ENCODE measurements at places on chromosomes 7 and 10.

- no peak for DNase-seq
Measured at GRCh38 chr10:70546584-70546983, 56.0 kb downstream of the PRF1 start.

DNA sequence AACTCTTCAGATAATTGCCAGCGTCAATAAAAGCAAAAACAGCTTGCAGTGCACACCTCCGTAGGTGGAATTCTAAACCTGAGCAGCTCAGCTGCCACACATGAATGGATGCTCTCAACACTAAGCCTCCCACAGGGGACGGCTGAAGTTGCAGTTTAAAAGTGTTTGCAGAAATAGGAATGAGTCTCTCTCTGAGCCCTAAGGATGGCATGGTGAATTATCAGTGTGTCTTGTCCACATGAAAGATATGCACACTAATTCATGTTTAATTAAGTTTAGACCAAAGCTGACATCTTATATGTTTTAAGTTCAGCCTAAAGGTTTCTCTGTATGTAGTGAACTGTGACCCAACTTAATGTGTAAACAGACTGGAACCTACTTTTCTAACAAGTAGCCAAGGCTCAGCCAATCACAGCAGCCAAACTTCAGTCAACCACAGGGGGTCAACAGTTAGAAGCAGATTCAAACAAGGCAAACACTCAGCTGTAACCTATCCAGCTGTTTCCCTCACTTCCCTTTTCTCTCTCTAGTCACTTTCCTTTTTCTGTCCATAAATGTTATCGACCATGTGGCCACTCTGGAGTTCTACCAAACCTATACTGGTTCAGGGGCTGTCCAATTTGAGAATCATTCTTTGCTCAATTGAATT lies 38.1 kb downstream of the CTTNBP2 start:
- no peak for DNase-seq

DNA sequence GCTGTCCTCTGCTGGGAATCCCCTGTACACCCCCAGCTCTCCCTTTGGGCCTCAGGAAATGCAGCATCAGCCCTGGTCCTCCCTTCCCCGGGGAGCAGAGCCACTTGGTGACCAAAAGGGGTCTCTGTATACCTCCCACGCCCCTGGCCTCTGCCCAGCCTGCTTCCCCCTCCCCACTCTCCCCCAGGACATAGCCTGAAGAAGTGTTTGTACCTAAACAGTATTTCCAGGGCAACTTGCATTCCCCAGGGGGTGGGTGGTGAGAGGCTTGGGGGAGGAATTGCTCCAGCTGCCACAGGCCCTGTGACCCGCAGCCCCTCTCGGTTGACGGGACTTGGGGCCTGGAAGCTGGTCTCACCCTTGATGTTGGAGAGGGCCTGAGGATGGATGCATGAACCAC lies 39.3 kb downstream of the TMEM270 start:
- no peak for DNase-seq

DNA sequence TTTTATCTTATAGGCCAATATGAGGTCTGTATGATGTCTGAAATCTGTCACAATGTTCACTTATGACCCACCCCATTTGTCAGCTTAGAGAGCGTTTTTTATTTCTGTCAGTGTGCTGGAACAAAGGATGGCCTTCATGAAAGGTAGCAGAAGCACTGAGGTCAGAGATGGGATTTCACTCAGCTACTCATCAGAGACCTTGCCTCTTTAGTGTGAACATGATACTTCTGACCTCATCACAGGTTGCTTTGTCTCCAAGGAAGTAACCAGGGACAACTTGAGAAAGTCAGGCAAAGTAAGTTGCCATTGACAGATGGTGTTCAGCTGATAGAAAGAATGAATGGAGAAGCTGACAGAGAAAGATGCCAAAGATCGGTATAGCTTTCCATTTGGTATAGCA lies 16.3 kb downstream of the YAE1 start:
- no peak for DNase-seq

DNA sequence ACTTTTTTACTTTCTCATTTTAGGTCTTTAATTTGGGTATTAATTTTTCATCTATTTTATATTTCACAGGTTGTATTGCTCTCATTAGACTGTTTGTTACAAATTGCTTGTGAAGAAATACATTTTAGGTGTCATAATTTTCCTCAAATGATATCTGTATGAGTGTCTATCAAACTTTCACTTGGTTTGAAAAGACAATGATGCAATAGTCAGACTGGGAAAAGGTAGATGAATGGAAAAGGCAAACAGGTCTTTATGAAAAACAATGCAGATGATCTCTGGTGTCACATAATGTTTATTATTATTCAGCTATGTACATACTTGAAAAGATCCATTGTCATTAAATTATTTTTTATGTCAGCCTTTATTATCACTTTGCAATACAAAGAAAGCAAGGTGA lies 80.2 kb downstream of the PTPRZ1 start:
- DNase-seq = no peak

DNA sequence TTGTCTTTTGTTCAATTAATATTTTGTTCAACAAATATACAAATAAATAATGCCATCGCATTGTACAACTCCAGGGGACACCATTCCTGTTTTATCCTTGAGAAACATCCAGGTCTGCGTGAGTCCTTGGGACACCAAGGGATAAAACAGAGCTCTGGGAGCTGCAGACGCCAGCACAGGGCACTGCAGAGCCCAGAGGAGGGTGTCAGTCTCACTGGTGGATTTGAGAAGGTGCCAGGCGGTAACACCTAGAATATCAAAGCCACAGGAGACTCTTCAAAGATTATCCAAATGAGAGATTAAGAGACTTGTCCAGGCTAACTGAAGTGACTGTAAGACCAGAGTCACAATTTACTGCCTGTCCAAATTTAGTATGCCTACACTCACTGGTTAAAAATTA lies 55.3 kb downstream of the TEX36 start:
- no peak for DNase-seq

DNA sequence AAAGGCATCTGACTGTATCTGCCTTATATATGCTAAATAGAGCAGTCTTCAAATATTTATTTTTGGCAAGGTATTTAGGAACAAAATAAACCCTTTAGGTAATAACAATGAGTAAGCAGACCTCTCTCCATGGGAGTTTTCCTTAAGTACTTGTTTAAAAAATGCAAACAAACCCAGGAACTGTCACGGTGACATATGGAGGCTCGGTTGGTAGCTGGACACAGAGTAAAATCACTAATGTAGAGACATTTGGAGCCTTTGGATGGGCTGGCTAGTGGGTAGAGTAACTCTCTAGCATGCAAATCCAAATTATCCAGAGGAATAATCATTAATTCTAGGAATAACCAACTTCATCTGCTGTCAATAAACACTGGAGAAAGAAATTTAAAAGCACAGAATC lies 71.6 kb upstream of the LAMB4 start:
- no peak for DNase-seq

DNA sequence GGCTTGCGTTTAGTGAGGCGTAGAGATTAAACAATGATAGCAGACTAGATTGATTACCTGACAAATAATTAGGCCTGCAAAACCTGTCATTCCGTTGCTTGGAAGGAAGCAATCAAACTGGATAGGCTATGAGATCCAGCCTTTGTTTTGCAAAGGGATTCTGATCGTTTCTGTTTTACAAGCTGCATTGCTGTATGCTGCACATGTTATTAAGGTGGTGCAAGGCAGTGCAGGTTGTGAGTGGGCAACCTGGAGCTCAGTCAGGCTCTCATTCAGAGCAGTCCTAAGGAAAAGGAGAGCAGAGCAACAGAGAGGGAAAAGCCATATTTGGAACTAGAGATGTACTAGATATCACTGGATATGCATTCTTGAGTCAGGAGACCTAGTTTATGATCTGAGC lies 6.9 kb upstream of the NOBOX start:
- no peak for DNase-seq

GRCh38 chr10:34731885-34732701 lies 83.0 kb downstream of the PARD3 start:
- DNase-seq = no peak

DNA sequence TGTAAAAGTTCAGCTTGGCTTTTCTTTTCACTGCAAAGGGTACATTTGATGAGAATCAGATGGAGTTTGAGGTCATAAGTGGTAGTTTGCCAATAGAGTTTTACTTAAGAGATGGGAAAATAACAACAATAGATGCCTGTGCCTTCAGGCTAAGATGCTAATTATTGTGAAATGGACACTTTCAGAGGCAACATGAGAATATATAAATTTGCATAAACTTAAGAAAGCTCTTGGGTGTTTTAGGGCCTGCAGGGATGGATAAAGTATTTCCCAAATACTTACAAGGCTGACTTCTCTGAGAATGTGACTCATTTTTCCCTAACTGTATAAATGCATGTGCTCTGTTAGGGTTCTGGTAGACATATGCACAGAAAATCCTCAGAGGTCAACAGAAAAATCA lies 200.3 kb upstream of the SVIL start:
- DNase-seq = no peak

DNA sequence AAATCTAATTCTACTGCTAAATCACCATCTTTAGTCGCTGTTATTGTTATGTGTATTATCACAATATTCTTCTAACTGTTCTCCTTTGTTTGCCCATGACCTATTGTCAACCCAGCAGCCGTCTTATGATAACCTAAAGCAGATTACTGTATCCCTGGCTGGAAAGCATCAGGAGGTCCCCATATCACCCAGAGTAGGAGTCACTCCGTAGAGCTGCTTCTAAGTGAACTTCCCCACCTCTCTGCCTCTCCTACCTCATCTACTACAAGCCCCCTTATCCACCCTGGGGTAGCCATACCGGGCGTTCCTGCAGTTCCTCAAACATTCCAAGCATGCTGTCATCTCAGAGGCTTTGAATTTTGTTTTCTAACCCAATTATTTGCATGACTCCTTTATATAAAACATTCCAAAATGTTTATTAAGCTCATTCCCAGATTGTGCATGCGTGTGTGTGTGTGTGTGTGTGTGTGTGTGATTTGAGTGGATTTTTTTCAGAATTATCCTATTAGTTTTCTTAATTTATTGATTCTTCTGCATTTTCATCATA lies 39.7 kb downstream of the POU6F2 start:
- no peak for DNase-seq

- DNase-seq = no peak
Measured at GRCh38 chr10:126705131-126705530, 34.6 kb upstream of the C10orf90 start.

- DNase-seq = no peak
Measured at GRCh38 chr10:99315853-99316252, 13.3 kb upstream of the CNNM1 start.

DNA sequence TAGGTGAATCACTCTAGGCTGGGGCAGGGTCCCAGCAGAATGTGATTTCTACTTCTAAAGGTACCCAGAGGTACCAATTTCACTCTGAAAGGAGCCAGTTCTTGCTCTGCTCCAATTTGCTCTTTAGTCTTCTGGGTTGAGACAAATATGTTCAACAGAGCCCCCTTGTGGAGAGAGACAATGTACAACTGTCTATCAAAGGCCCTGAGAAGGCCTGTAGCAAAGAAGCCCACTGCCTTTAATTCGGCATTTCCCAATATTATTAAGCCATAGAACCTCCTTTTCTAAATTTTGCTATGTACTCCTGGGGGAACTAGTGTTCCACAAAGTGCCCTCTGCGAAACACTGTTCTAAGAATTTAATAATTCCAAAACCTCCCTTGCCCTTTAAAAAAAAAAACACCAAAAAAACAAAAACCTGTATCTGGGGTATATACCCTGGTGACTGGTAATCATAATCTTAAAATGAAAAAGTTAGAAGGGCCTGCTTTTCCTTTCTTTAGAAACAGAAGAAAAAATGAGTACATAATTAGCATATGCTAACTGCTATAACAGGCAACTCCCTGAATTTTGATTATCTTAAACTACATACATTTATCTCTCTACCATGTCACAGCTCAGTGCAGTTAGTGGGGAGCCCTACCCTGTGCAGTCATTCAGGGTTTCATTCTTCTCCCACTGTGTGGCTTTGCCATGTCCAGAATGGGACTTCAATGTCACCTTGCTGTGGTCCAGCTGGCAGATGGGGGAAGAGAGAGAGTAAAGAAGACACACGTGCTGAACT lies 160.9 kb upstream of the BMPER start:
- DNase-seq = peak; percentile 56

GRCh38 chr10:8726084-8726778 lies 671.7 kb downstream of the GATA3 start:
- no peak for DNase-seq

DNA sequence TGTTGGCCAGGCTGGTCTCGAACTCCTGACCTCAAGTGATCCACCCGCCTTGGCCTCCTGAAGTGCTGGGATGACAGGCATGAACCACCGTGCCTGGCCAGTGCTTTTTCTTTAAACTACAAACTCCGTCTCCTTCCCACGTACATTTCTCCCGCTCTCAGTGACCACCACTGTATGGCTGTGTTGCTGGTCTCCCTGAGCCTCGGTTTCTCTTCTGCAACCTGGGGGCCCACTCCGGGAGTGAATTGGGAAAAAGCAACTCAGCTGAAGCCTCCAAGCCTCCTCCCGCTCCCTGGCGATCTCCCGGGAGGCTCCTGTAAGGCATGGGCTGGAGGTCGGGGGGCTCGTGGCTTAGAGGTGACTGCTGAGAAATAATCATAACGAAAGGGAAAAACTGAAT lies 136.3 kb downstream of the ELFN1 start:
- DNase-seq = no peak

- no peak for DNase-seq
Measured at GRCh38 chr7:141659501-141659900, 42.5 kb downstream of the DENND11 start.
